ENCODE measurements at places on chromosomes 13 and 19. TPM values are rescaled to one million over a fixed set of nuclear protein-coding genes. Genes with fewer than 3 reads are reported as not detected.

The COLGALT1 gene
- 41.1 TPM for total RNA-seq

The SHISA2 gene
- 0.13 TPM for total RNA-seq

The ABHD17A gene
- 109 TPM for total RNA-seq

GRCh38 chr13:51999510-51999911 lies 11.7 kb downstream of the ATP7B start:
- no peak for ATAC-seq

DNA sequence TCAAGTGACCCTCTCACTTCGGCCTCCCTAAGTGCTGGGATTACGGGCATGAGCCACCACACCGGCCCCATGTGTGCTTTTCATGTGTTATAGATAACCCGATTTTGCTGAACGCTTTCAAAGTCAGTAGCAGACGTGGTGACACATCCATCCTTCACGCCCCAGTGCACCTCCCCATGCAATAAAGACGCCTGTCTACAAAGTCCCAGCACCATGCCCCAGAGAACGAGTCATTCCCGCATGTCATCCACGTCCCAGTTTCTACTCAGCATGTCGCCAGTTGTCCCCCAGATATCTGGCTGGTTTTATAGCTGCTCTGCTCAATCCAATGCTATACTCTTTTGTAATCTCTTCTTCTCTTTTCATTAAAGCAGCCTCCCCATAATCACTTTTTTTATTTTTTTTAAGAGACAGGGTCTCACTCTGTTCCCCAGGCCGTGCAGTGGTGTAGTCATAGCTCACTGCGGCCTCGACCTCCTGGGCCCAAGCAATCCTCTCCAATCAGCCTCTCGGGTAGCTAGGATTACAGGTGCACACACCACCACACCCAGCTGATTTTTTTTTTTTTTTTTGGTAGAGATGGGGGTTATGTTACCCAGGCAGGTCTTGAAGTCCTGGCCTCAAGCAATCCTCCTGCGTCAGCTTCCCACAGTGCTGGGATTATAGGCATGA lies 42.5 kb downstream of the DNM2 start:
- ATAC-seq: peak; percentile 58

DNA sequence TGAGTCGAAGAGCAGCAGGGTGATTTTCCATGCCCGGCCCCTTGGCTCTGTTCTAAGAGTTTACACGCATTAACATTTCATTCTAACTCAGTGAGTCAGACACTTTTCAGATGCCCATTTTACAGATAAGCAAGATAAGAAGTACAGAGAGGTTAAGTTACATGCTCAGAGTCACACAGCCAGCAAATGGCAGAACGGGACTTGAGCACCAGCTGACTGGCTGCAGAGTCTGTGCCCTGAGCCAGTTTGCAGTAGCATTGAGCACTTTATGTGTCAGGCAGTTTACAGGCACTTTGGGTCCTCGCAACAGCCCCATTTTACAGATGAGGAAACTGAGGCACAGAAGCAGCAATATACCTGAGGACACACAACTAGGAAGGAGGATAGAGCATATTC lies 19.0 kb downstream of the CCDC8 start:
- ATAC-seq: no peak
